ENCODE measurements at places on chromosomes 7 and 10.

DNA sequence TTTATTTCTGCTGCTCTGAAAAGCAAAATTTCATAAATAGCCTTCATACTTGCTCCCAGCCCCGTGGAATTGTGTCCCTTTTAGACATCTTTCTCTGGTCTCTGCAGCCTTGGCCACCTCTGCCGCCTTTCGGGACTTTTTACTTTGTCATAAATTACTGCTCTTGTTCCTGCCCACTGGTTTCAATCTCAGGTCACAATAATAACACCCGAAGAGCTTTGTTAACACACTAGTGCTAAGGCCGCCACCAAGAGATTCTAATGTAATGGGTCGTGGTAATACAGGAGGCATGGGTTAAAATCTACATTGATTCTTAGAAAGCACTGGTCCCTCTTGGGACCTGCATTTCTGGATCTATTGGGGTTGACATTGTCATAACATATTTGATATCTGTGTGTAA lies 276.0 kb upstream of the VWC2 start:
- no peak for DNase-seq

DNA sequence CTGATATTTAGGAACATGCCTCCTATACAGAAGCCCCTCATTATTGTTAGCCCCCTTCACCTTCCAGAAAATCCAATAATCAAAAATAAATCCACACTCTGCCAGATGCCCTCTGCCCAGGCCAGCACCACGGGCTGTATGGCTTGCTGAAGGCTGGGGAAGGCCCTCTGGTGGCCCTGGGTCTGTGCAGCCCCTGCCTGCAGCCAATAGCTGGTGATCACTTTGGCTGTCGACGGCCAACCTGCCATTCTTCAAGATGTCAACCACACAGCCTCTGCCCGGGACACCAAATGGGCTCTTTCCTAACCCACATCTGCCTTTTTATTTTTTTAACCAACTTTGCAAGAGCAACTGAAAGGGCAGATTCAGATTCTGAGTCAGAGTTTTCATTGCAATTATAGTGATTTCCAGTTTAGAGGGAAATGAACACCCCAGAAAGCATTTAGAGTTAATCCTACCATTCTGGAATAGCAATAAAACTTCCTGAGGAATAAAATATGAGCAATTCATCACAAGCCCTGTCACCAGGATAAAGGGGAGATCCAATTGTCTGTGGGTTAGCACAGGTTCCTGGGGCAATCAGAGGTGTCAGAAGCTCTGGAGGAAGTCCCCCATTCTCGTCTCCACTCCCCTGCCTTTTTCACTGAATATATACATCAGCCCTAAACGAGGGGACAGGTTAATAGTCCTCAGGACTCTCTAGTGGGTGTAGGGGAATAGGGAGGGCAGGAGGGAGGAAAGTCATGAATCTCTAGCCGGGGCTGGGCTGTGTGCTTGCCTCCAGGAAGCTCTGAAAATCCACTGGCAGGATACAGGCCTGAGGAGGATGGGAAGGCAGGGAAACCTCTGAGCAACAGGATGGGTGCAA lies 211.3 kb downstream of the GRID1 start:
- peak; percentile 18 for DNase-seq

GRCh38 chr10:5645375-5645774 lies 21.0 kb downstream of the ASB13 start:
- DNase-seq: no peak

DNA sequence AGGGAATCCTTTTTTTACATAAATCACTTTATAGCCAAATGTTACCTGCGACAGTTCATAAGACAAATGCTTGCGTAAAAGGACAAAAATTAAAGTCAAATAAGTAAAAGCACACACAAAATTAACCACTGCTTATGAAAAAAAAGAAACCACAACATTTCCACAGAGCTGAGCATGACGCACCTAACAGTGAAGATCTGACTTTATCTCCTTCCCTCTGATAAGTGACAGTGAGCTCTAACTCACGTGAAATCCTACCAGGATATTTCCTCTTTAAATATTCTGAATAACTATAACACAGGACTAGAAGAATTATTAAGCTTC lies 225.5 kb downstream of the SFMBT2 start:
- DNase-seq: no peak

GRCh38 chr7:149704507-149704906 lies 68.9 kb downstream of the ZNF467 start:
- no peak for DNase-seq

DNA sequence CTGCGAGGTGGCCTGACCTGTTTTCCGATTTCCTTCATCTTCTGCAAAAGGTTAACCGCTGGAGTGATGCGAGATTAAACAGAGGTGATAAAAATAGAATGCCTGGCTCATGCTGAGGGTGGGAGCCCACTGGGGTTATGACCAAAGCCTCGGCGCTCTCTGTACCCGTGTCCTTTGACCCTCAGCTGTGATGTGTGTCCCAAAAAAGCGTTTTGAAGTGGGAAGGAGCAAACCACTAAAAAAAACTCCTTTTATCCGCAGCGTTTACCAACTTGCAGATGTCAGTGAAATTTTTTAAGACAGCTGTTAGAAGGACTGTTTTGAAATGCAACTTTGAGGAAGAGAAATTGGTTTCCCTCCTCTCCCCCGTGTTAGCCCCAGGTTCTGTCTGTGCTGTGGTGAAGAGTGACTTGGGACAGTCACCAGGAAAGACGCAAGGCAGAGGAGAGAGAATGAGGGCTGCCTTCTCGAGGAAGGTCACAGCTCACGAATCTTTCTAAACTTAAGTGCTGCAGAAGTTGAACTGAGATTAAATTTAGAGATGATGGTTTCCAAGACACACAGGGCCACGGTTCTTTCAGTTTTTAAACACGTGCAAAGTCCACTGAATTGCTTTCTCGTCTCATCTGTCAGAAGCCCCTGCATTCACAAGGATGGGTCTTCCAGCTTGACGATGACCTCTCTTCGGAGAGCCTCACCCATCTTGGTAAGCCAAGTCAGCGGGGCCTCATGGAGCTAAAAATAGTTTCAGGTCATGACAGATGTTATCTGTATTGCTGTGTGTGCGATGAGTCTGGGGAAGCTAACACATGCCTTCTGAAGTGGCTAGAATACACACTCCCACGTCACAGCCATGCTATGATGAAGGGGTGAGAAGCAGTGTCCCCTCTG lies 27.6 kb downstream of the AMZ1 start:
- DNase-seq: no peak

DNA sequence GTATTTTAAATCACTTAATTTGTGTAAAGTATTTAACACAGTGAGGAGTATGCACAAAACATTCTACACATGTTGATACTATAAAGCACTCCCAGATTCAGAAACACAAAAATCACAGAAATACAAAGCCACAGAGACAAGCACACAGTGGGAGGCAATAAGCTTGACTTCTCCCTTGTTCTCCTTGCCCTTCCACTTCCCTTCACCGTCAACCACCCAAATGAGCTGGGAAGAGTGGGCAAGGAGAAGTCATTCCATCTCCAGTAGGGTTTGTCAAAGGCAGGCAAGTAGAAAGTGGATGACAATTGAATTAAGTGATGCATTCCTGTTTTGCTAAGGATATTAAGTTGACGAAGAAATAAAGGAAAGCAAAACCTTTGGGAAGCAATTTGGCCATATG lies 4.2 kb upstream of the TMEM139 start:
- DNase-seq: no peak

DNA sequence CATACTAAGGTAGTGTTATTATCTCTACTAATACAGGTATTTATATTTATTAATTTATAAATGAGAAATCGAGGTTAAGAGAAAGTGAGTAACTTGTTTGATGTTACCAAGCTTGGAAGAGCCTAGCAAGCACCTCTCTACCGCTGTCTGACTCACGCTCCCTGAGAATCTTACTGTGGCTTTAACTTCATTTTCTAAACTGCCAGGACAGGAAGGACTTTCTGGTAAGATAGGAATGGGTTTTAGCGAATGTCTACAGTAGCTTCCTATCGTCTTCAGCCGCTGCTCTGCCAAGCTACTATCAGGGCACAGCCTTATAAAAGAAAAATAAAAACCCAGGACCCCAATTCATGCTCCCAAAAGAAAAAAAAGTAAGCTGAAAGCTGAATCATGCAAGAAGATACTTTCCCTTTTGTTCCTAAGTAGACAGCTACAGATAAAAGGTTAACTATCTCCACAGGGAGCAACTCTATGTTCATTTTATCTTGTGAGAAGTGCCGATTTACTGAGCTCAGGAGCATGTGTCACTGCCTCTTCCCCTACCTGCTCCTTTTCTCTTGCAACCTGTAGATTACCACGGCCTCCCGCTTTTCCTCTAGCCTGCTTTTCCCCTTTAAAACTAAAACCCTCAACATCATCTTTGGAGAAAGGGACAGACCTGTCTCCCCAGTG lies 60.2 kb downstream of the THNSL1 start:
- DNase-seq: no peak

- DNase-seq: no peak
Measured at GRCh38 chr10:100614429-100615095, 78.8 kb downstream of the HIF1AN start.

GRCh38 chr10:11908536-11908935 lies 85.4 kb downstream of the PROSER2 start:
- no peak for DNase-seq

DNA sequence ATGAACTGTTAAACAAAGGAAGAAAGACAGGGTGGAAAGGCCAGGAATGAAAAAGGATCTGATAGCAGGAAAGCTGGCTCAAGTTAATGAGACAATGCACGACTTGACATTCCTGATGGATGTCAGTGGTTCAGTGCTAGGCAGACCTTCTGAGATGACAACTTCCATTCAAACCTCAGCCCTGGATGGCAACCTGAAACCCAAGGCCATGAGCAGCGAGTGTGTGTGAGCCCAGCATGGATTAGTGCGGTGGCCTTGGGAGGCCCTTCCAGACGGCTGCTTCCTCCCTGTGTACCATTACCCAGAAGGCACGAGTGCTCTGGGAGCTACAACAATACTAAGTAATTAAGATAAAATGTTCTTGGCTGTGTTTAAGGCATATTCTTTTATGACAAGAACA lies 18.8 kb downstream of the TRIL start:
- no peak for DNase-seq

- peak; percentile 74 for DNase-seq
Measured at GRCh38 chr7:151381348-151382078, 28.3 kb downstream of the WDR86 start.

GRCh38 chr10:79068562-79069324 lies at the start of gene ZMIZ1:
TSS of gene ZMIZ1 (plus strand) at chr10:79068966. CDS start at chr10:79201633, 132,667 bp downstream.
- DNase-seq: peak; percentile 84

DNA sequence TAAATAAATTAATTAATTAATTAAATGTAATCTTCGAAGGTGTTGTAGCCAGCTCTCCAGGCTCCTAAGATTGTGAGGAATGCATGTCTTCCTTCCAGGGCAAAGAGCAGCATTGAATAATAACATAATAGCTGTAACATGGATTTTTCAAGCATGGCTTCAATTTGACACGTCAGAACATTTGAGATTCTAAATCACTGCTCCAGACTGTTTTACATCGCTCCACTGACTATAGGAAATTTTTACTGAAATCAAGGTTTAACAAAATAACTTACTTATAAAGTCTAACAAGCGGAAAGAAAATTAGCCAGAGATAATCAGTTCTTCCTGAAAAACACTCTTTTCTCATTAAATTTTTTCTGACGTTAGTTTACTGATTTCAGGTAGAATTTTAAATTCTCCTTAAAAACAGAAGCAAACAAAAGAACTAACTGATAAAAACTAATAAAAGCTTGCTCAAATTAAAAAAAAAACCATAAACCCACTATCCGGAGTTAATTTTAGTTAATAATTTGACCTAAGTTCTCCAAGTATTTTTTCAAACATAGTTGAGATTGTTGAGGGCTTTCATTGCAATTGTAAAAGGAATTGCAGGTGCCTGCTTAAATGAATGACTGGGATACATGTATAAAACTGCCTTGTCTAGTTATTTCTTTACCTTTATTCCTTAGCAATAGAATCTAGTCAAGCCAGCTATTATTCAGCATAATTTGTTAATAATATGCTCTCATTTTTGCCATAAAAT lies 51.2 kb upstream of the SGCE start:
- DNase-seq: no peak

- peak; percentile 95 for DNase-seq
Measured at GRCh38 chr10:86376852-86377796, 10.5 kb upstream of the GRID1 start.

GRCh38 chr10:126935263-126935946 lies 30.2 kb downstream of the DOCK1 start:
- DNase-seq: no peak

DNA sequence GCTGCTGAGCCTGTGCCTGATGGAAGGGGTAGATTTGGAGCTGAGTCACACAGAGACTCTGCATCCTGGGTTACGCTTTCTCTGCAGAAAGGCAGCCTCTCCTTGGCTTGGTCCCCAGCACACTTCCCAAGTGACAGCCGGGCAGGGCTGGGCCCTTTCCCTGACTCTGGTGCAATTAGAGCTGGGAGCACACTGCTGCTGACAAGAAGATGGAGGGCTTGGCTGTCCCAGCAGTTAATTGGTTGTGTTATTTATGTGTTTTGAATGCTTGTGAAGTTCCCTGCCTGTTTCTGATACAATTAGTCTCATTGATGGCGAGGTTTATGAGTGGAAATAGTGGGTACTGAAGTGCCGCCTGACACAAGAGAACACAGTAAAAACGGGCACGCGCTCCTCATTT lies 123.6 kb downstream of the TCERG1L start:
- DNase-seq: no peak

- no peak for DNase-seq
Measured at GRCh38 chr10:20105931-20106330, 289.7 kb downstream of the PLXDC2 start.

DNA sequence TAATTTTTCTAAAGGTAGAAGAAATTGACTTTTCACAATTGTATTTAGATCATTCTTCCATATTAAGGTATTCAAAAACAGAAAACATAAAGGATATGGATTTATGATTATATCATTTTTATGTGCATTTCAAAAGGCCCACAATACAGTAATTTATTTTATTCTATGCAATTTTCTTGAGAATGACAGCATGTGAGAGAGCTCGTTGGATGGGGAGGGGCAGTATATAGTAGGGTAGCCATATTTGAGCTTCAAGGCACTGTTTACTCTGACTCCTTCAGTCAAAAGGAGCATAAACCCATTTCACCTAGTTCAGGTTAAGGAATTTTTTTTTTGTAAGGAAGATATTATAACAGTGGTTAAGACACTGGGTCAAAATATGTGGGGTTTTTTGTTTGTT lies 140.8 kb upstream of the KAT6B start:
- no peak for DNase-seq

DNA sequence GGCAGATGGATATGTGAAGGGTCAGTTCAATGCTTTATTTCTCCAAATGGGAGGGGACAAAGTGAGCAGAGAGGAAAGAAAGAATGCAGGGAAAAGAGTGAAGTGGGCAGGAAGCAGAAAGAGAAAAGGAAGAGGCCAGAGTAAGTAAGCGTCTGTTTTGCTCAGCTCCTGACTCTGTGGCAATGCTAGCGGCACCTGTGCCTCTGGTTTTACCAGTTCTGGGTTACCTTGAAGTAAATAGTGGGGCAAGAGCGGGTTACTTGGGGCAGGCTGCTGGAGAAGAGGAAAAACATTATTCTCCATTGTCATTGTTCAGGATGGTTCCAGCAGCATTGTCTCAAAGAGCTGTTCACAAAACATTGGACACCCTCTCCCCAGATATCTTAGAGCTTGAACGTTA lies 1.9 kb downstream of the TAS2R40 start:
- DNase-seq: no peak

DNA sequence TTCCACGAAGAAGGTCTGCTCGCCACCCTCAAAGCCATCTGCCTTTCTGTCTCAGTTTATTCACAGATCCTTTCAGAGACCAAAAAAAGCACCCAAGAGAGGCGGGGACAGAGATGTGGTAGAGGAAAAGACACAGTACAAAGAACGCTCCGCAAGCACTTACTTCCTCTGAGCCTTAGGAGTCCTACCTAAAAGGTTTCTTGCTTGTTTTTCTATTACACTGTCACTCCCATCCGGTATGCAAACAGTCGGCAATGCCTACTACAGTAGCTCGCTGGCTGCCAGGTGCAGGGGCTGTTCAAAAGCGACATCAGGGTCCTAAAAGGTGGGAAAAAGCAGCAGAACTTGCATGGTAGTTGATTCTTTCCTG lies 816 bp downstream of the TECPR1 start:
- no peak for DNase-seq

Measured in WTC11 (cell line).